GM23248 (cell line): ENCODE measurements at places on chromosomes 5 and 9.

DNA sequence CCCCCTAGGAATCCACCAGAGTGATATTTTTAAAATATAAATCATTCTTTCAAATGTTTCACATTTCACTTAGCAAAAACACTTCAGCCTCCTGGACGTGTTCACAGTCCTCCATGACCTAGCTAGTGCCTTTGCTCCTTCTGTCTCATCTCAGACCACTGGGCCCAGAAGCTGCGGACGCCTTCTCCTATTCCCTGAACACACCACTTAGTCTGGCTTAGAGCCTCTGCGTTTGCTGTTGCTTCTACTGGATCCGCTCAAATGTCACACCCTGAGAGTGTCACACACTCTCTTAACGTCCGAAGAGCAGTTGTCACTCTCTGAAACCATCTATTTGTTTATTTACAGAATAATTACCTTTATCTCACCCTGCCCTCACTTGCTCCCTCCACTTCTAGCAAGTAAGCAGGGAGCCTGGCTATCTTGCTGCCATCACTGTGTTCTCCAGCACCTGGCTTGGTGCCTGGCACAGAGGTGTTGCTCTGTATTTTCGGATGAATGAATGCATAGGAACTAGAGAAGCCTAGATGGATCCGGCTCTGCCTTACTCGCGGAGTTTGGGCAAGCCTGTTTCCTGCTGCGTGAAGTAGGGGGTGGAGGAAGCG is 1.2 kb upstream of the GRK6 start:
- DNase-seq = no peak

DNA sequence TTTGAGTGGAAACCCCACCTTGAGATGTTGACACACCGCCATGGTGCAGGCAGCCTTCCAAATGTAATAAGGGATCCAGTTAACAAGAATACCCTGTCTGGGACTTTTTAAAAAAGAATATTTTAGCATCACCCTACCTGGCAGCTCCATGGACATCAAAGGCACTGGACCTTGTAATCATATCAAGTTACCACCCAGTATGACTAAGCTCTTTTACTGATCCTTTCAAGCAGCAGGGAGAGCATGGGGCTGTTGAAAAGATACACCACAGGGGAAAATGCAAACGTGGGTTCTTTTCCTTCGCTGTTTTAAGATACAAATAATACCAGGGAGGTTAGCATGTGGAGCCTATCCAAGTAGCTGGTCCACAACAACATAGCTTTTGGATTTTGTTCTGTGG is 211.2 kb downstream of the SAXO1 start:
- no peak for DNase-seq

- no peak for DNase-seq
These were observed 42.4 kb downstream of the C5orf15 start for GRCh38 chr5:133925866-133926488.

GRCh38 chr9:16136961-16137360 is 584.1 kb downstream of the CCDC171 start:
- DNase-seq = peak; percentile 87
